GM23338 (cell line): ENCODE measurements at places on chromosomes 12 and 14.

DNA sequence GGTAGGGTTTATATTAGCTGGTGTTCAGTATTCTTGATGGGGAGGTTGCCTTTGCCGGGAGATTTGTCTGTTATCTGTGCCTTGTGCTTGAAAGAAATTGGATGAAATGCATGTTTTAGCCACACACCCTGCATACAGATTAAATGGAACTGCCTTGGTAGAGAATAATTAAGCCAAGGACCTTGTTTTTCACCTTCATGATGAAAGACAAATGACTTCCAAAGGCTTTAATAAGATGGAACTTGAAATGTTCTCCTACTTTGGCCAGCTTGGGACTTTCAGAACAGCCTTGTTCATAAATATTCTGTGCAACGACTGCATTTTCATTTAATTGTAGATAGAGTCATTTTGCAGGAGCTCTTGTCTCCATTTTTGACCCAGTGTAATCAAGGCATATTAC, 21.2 kb downstream of the JDP2 start:
- DNase-seq = no peak

DNA sequence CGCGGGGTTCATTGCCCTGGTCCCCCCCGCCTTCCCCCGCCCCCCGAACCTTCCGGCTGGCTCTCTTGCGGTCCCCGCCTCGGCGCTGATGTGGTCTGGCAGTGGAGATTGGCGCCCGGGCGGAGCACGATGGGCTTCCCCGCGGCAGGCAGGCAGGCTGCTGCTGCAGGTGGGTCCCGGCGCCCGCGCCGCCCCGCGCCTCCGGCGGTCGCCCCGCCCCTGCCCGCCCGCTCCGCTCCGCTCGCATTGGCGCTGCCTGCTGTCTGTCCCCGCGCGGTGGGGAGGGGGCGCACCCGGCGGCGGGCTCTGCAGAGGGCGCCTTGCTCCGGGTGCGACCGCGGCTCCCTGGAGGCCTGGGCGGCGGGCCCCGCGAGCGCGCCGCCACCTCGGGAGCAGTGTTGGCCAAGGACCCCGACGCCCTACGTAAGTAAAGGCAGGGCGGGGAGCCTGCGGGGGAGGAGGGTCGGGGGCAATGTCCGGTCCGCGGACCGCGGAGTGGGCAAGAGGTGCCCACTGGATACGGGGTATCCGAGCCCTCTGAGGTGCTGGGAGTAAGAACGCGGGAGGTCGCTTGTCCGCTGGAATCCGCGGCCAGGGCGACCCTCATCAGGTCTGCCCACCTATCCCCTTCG, at the start of gene AKAP5:
TSS of gene AKAP5 (plus strand) at position 309 of the 632 bp plus-strand sequence. CDS start 2,896 bp downstream, outside the sequence.
- DNase-seq = peak; percentile 91

GRCh38 chr14:99688629-99689028, 4.5 kb downstream of the CYP46A1 start:
- DNase-seq = no peak

- DNase-seq = peak; percentile 89
Measured at GRCh38 chr12:121812320-121812871, 8.6 kb downstream of the SETD1B start.

DNA sequence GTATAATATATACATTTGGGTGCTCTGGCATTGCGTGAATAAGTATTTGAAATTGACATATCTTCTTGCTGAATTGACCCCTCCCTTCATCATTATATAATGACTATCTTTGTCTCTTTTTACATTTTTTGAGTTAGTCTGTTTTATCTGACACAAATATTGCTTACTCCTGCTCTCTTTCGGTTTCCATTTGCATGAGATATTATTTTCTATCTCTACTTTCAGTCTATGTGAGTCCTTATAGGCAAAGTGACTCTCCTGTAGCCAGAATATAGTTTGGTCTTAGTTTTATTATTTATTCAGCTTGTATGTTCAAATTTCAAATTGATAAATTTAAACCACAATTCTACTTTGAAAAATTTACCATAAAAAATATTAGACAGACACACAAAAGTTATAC, 491.0 kb downstream of the NAV3 start:
- no peak for DNase-seq

- no peak for DNase-seq
Measured at GRCh38 chr12:66379616-66380015, 77.3 kb downstream of the HELB start.

GRCh38 chr12:77953528-77954205, 123.0 kb downstream of the NAV3 start:
- peak; percentile 19 for DNase-seq

DNA sequence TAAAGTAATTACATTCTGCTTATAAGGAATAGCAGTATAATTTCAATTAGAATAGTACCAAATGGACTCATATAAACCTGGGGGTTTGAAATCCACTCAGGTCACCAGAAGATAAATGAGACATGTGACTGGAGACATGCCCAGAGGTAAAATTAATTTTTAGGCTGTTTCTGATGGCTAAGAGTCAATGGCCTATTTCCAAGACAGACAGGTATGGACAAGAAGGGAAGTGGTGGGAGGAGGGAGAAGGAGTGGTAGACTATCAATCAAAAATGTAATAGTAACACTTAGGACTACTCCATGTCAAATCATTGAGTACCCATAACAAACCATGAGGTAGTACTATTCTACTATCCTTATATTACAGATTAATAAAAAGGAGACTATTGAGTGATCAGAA, 544.0 kb downstream of the GALC start:
- no peak for DNase-seq

GRCh38 chr12:106490264-106490663, 92.5 kb upstream of the RFX4 start:
- DNase-seq = no peak

DNA sequence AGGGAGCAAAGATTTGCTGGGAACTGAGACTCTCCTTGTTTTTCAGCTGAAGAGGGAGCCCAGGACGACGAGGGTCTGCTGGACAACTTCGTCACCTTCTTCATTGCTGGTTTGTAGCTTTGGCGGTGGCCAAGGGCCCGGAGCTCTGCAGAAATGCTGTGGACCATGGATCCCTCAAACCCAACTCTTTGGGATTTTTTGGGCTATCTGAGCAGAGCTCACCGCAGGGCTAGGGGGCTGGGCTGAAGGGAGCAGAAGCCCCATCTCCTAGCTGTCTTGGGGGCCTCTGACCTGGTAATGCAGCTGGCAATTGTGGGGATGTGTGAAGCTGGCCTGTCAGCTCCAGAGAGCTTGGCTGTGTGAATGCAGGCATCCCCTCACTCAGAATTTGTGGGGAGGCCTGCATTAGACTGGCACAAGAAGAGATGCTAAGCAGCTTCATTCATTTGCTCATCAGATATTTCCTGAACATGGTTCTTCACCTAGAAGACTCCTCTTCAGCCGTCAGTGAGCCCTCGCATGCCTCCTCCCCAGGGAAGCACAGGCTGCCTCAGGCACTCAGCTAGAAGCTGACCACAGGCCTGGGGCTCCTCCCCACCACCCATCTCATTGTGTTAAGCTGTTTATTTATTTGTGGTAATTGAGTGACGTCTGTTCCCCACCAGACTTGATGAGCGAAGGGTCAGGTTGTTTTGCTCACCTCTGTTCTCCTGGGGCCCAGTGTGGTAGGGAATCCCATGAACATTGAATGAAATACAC, 32.2 kb downstream of the CYP46A1 start:
- no peak for DNase-seq

- no peak for DNase-seq
Measured at GRCh38 chr12:49609875-49610154, 4.4 kb upstream of the FAM186B start.

DNA sequence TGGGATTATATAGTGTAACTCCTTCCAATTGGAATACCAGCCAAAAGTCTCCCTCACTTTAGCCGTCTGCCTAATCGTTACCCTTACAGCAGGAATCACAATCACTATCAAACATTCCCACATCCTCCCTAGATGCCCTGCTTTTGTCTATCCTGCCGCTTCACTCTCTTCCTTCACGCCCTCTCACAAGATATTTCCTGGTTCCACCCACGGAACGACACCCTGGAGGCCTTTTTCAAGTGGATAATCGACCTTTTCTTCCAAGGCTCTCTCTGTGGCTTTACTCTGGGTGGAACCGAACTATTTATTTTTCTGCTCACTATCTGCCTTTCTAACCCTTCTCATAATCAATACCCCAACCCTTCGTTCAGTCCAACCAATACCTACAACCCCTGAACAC, 58.9 kb downstream of the MOK start:
- DNase-seq = no peak

- no peak for DNase-seq
Measured at GRCh38 chr14:91470216-91470615, 39.9 kb downstream of the PPP4R3A start.

DNA sequence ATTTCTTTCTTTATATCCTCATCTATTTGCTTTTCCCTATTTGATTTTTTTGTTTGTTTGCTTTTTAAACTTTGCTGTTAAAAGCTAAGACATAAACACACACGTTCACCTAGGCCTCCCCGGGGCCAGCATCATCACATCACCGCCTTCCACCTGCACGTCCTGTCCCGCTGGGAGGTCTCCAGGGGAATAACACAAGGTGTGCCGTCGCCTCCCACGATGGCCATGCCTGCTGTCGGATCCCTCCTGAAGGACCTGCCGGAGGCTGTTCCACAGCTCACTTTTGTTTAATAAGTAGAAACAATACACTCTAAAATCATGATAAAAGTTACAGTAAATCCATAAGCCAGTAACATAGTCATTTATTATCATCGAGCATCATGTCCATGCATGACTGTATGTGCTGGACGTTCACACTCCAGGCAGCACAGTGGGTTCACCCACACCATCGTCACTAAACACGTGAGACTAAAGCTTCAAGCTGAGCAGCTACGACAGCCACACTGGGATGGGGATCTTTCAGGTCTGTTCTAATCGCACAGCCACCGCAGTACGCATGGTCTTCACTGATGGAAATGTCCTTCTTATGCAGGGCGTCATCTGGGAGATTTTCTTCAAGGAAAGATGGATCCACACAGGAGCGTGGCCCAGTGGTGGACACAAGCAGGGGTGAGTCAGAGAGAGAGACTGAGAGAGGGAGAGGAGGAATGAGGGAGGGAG, 3.6 kb downstream of the RIMBP2 start:
- DNase-seq = no peak

DNA sequence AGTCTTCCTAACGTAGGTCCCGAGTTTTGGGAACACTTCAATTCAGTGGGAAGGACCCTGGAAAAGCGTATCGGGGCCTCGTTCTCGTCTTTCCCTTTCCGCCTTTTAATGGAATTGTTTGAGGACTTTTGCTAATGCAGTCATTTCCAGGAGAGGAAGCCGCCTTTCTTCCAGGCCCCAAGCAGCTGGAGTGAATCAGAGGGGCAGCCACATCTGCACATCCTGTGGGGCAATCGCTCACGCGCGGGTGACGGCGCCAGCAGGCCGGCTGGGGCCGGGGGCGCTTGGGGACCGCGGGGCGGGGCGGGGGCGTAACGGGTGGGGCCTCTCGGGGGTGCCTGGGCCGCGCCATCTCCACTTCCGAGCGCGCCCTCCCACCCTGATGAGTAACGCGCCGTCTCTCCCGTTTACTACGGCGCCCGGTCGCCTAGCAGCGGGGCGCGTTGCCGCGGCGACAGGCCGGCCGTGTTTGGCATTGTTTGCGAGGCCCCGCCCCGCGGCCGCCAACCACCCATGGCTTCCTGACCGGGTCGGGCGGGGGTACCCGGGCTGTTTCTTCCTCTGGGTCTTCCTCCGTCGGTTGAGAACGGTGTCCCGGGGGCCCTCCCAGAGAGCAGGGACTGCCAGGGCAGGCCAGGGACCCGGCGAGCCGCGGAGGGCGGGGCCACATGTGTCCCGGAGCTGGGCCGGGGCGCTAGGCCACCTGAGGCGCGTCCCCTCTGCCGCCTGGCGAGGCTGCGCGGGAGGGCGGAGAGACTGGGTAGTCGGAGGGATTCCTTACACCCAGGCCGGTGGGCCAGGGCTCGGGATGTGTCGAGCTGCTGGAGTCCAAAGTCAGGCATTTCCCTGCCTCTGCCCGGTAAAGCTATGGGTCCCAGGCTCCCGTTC, 2.3 kb downstream of the GSG1 start:
- DNase-seq = peak; percentile 92

GRCh38 chr12:131753757-131754156, 42.9 kb downstream of the SFSWAP start:
- no peak for DNase-seq

GRCh38 chr12:79886917-79887519, 47.9 kb downstream of the PPP1R12A start:
- DNase-seq = peak; percentile 67

GRCh38 chr14:95338436-95338835, 18.7 kb upstream of the CLMN start:
- DNase-seq = no peak

DNA sequence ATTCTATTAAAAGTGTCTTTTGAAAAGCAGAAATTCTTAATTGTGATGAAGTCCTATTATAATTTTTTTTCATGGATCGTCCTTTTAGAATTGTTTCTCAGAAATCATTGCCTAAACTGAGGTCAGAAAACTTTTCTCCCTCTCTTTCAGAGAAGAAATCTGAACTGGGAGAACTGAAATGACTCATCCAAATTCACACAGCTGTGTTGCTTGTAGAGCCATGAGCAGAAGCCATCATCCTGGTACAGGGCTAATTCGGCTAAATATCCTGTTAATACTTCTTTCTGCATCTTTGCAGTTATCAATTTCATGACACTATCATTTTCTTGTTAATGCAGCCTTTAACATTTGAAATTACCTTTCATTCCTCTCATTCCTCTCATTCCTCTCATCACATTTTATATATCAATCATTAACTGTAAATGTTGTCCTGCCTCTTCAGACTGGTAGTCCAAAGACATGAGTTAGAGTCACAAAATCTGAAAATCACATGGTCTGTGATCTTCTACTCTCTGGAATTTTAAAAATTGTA, 15.5 kb downstream of the SLC15A5 start:
- no peak for DNase-seq

DNA sequence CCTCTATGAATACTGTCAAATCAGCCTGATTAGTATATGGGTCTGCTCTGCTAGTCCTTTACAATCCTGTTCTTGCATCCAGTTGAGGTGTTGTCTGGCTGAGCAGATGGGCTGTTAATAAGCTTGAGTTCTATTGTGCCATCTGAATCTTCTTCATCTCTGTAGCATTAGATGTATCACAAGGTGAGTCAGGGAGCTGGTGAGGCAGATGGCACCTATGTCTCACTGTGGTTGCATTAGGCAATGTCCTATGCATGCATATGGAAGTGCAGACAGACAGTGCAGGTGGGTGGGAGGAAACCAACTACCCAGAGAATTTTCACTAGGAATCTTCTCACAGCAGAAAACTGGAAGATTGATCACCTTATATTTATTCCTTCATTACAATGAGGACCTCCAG, 165.7 kb upstream of the STXBP6 start:
- DNase-seq = no peak

- DNase-seq = no peak
Measured at GRCh38 chr14:71758229-71758951, 173.8 kb upstream of the RGS6 start.

GRCh38 chr12:76329159-76329558, 19.1 kb downstream of the BBS10 start:
- no peak for DNase-seq

- DNase-seq = no peak
Measured at GRCh38 chr14:63200035-63200740, 4.1 kb upstream of the RHOJ start.

- peak; percentile 79 for DNase-seq
Measured at GRCh38 chr12:9039397-9039977, 50.1 kb downstream of the KLRG1 start.

- DNase-seq = no peak
Measured at GRCh38 chr12:57146092-57146491, 1.3 kb downstream of the LRP1-AS start.
